T-helper 1 cell (primary cell): ENCODE measurements at places on chromosomes 13 and 19.

DNA sequence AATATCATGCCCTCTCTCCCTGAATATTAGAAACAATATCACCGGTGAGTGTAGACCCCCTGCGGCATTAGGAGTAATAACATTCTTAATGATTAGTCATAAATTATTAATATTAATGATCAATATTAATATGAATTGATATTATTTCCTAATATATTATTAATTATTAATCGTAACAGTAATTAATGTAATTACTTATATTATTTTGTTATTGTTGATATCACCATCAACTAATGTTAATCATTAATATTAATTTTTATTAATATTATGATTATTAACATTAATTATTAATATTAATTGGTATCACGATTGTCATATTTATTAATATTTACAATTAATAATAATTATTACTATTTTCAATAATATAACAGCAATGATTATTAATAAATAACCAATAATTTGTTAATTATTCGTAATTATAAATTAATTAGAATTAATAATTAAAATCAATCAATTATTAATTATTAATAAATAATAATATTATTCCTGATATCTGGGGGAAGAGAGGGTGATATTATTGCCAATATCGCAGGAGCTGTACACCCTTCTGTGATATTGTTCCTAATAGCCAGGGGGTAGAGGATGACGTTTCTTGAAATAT is 528.8 kb upstream of the PCDH20 start:
- no peak for DNase-seq

GRCh38 chr19:17725422-17726078 is 6.3 kb downstream of the MAP1S start:
- no peak for DNase-seq

DNA sequence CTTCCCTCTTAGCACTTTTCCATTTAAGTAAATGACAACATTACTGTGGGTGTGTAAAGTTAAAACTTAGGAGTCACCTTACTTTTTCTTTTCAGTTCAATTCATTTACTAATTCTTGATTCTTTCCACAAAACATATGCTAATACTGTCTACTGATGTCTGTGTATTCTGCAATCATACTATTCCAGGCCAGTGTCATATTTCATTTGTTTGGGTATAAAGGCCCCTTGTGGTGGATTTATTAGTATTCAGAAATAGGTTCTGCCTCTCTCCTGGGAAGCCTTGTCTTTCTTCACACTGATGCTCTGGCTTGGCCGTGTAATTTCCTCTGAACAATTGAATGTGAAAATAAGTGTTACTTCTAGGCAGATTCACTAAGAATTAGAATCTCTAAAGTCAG is 621.9 kb upstream of the SPRY2 start:
- DNase-seq, result no peak

DNA sequence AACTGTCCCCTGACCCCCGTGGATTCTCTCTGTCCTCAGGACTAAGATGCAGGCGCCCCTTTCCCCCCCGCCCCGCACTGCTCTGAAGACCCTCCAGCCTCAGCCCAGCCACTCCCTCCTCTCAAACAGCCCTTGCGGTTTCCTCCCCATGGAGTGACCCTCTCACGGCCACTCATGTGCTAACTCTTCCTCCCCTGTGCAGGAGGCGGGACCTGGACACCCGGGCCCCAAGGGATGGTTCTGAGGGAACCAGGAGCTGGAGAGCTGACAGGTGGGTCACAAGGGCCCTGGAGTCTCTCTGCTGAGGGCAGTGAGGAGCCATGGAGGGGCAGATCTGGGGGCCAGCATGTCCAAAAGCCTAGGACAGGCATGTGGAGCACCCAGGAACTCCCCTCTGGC is 1.9 kb downstream of the ISOC2 start:
- no peak for DNase-seq

DNA sequence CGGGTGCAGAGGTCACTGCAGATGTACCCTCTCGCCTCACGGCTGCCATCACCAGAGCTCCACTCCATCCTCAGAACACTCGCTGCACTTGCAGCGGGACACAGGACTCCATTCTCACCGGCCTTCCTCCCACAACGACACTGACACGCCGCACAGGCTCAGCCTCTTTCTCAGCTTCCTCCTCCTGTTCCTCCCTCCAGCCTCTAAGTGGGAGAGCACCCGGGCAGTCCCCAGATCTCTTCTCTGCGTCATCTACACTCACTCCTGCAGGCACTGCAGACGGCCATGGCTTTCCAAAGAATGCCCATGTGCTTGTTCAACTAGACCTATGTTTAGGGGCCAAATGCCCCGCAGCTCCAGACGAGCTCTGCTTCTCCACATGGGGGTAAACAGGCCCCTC is 14.3 kb upstream of the FKRP start:
- no peak for DNase-seq

- DNase-seq, result no peak
Measured at GRCh38 chr13:79987761-79988160, 353.2 kb downstream of the SPRY2 start.

- no peak for DNase-seq
Measured at GRCh38 chr19:51664997-51665396, 18.4 kb upstream of the SIGLEC14 start.

- no peak for DNase-seq
Measured at GRCh38 chr13:62846302-62846701, 1430.7 kb upstream of the PCDH20 start.

DNA sequence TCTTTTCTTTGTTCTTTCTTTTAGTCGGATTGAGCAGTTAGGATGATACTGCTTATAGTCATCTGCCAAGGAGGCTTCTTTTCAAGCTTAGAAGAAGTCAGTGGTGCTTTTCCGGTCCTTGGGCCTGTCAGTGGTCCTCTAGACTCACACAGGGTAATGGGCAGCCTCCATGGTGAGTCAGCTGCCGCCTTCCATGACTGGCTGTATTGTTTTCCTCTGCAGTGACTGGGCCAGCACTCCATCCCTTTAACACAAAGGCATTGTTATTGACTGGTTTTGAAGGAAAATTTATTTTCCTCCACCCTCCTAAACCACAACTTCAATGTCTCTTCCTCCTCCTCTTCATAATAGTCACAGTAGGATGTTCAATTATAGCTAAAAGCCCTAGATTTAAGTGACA is 47.1 kb upstream of the CNMD start:
- no peak for DNase-seq

DNA sequence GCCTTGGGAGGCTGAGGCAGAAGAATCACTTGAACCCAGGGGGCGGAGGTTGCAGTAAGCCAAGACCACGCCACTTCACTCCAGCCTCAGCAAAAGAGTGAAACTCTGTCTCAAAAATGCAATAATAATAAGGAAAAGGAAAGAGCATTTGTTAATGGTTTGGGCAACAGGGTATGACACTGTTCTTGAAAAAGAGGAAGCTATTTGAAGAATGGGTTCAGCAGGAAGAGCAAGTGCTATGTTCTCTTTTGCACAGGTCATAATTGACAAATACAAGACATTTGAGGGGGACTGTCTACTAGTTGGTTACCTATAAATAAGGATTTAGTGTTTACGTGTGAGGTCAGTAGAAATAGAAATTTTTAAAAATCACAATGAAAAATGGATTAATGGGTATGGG is 218.3 kb downstream of the DCT start:
- DNase-seq, result no peak

DNA sequence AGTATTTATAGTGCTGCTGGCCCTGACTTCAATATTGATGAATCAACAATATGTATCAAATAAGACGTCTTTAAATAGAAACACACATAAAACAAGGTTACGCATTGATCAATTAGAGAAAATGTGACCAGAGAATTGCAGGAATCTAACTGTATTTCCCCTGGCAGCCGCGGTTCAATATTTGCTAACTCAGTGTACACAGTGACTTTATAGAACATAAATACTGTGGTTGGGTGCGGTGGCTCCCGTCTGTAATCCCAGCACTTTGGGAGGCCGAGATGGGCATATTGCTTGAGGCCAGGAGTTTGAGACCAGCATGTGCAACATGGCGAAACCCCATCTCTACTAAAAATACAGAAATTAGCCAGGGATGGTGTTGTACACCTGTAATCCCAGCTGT is 22.8 kb upstream of the UPF3A start:
- DNase-seq, result no peak

DNA sequence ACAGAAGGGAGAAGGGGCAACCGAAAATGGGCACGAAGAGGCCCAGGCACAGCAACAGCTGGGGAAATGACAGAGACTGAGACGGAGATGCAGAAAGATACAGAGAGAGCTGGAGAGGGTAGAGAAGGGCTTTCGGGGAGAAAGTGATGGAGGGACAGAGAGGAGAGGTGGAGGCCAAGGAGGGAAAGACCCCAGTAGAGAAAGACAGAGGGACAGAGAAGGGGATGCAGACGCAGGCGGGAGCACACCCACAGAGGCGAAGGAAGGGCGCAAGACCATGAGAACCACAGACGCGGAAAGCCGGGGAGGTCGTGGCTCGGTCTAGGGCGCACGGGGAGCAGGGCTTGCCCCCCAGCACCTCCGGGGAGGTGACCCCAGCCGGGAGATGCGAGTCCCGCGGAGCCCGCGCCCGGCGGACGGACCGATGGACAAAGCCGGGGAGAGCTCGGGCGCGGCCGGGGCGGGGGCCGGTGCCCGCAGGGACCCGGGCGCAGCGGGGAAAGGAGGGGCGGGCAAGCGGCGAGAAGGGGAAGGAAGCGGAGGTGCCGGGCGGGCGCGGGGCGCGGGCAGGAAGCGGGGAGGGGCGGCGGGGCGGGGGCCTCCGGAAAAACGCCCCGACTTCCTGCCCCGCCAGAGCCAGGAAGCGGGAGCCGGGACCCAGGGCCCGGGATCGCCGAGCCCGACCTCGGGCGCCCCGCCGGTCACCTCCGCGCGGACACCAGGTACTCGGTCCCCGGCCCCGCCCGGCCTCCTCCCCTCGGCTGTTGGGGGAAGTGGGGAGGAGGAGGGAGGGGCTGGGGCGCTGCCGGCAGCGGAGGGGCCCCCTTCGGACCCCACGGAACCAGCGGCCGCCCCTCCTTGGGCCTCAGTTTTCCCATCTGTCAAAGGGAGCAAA is at the start of gene ARHGEF1:
TSS of gene ARHGEF1 (plus strand) at position 617 of the 895 bp plus-strand sequence. CDS start 4,899 bp downstream, outside the sequence.
- DNase-seq, result peak; percentile 53

GRCh38 chr19:33545217-33545981 is 23.8 kb upstream of the PEPD start:
- DNase-seq, result no peak

DNA sequence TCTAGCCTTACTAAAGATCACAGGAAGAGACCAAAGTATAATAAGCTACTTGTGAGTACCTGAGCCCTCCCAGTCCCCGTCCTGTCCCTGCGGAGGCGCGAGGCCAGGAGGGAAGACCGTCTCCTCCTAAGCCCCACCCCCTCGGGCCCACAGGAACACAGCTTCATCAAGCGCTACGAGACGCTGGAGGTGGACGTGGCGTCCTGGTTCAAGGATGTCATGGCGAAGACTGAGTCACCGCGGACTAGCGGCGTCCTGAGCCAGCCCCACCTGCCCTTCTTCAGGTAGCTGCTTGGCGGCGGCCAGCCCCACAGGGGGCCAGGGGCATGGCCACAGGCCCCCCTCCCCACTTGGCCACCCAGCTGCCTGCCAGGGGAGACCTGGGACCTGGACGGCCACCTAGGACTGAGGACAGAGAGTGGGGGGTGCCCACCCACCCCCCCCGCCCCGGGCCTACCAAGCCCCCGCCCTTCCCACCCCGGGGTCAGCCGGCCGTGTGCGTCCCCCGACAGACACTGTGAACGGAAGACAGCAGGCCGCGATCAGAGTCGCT is 2.4 kb upstream of the TGFBR3L start:
- DNase-seq, result no peak

DNA sequence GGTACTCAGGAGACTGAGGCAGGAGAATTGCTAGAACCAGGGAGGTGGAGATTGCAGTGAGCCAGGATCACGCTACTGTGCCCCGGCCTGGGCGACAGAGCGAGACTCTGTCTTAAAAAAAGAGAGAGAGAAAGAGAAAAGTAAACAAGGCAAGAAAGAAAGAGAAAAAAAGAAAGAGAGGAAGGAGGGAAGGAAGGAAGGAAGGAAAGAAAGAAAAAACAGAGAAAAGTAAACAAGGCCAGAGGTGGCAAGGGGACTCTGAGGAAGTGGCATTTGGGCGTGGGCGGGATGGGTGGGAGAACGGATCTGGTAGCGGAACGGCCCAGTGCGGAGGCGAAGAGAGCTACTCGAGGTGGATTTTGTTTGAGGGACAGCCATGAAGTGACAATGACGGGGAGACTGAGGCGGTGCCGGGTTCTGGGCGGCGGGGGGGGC is 7.5 kb upstream of the ARRDC2 start:
- DNase-seq, result no peak

GRCh38 chr19:48629297-48629598 is 7.9 kb downstream of the DBP start:
- no peak for DNase-seq

GRCh38 chr13:94247890-94248289 is 231.6 kb downstream of the DCT start:
- no peak for DNase-seq

- DNase-seq, result no peak
Measured at GRCh38 chr13:98150832-98151479, 8.1 kb downstream of the FARP1 start.

DNA sequence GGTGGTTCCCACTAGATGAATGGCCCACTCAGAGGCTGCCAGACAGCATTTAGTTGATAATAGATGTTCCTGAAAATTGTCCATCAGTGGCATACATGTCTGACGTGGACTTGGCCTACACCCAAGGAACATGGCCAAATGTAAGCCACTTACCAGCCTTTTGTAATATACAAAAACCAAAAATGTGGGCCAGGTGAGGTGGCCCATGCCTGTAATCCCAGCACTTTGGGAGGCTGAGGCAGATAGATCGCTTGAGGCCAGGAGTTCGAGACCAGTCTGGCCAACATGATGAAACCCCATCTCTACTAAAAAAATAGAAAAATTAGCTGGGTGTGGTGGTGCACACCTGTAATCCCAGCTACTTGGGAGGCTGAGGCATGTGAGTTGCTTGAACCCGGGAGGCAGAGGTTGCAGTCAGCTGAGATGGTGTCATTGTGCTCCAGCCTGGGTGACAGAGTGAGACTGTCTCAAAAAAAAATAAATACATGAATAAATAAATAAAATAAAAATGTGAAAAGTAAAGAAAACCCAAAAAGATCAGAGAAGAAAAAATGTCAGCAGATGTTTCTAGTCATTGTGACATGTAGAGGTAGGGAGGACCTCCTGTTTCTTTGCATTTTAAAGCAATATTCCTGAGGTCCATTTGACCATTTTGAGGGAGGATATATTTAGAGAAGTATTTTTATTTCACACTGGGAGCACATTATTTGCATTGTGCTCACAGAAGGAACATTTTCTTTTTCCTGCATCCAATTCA is 7.1 kb upstream of the WTIP start:
- DNase-seq, result no peak

DNA sequence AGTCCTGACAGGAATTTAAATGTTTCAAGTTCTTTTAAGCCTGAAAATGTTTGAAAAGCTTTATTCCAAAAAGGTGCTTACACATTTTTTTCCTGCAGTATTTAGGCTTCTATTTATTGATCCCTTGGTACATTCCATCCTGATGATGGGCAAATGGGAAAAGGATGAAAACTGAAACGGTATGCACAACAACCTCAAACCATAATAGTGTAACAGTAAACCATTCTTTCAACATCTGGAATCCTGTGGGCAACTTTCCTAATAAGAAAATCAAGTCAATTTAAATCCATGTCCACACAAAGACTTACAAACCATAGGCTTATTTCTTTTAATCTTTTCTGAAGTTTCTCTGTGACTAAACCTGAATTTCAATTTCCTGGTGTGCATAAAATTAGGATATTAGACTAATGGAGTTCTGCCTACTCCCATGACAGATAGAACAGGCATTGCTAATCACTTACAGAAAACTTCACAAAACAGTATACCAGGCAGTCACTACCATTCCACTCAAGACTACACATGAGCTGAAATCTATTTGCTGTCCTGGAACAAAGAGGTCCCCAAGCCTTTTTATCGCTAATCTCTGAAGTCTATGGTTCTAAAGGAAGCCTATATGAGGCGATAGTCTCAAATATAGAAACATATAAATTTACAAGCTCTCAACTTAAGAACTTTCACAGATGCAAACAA is 103.3 kb downstream of the DLEU7 start:
- no peak for DNase-seq
